ENCODE measurements at places on chromosomes 12 and 14.

- no peak for DNase-seq
These were observed 116.3 kb upstream of the FKBP4 start for GRCh38 chr12:2678426-2678825.

DNA sequence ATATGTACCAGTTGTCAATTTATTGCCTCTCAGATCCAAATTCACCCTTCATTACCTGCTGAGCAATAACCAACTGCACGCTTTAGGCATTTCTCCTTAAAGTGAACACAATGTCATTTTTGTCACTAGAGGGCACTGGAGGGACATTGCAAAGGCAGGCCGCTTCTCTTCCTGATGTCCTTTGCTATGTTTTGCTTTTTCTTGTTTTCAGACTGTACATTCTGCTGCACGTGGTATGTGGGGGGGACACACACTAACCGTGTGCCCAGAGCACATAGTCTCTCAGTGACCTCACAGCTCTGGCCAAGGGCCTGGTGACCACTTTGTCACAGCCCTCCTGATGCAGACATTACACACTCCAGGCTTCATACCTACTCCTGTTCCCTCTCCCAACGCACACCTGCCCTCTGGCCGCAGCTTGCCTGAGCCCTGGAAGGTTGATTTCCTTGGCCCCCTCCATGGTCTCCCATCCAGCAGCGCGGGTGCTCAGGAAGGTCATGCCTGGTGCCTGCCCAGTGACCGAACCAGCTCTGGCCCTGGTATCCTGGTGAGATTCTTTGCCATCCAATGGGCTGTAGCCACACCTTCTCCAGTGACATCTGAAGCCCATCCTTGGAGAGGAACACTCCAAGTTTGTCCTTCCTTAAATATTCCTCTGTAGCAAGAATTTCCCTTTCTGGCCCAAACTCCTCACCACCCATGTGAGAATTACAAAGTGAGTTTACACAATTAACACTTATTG, 39.9 kb downstream of the MYO1H start:
- DNase-seq, result no peak

DNA sequence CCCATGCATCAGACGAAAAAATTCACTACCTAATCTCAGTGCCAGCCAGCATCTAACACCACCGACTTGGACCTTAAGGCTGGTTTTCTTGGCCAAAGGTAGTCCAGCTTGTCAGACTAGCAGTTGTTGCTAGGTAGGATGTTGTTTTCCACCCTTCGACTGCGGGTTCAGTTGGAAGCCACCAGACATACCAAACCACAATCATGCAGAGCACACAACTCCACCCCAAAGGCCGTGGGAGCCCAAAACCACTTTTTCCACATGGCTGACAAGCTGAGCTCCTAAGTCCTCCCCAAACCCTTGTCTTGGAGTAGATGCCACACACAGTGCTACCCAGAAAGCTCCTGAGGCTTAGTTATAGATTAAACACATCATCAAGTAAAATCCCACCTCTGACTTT, 46.8 kb downstream of the LRIG3 start:
- DNase-seq, result no peak

GRCh38 chr12:67919406-67919805, 69.8 kb upstream of the IFNG-AS1 start:
- DNase-seq, result no peak

GRCh38 chr14:86796221-86797074, 1196.5 kb downstream of the GALC start:
- DNase-seq, result no peak

- DNase-seq, result no peak
These were observed 394.6 kb downstream of the PAWR start for GRCh38 chr12:79296133-79296532.

- DNase-seq, result no peak
These were observed 4.1 kb downstream of the CD163L1 start for GRCh38 chr12:7439579-7440505.

DNA sequence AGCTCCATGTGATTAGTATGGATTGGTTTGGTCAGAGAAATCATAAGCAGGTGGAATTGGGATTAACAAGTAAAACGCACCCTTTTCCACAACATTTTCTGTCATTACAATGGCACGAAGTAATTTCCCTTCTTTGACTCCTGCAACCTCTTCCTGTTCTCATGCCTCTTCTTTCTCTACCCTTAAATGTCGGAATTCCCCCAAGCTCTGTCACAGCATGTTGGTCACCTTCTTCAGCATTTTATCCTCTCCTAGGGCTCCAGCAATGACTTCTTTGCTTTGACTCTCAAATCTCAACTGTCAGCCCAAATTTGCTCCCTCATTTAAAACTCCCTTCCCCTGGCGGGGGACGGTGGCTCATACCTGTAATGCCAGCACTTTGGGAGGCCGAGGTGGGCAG, 5.3 kb upstream of the GRIP1 start:
- no peak for DNase-seq

DNA sequence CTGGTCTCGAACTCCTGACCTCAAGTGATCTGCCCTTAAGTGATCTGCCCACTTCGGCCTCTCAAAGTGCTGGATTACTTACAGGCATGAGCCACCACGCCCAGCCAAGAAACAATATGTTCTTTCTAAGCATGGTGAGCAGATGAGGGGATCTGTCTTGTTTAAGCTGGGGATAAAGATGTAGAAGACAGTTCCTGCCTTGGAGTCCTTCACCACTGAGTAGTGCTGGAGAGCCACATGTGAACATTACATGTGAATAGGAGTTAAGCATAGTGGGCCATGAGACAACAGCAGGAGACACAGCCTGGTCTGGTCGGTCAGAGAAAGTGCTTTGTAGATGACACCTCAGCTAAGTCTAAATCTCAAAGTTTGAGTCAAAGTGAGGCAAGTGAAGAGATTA, 26.0 kb downstream of the TMBIM6 start:
- DNase-seq, result no peak

GRCh38 chr14:30558362-30558674, 640 bp upstream of the G2E3 start:
- no peak for DNase-seq

DNA sequence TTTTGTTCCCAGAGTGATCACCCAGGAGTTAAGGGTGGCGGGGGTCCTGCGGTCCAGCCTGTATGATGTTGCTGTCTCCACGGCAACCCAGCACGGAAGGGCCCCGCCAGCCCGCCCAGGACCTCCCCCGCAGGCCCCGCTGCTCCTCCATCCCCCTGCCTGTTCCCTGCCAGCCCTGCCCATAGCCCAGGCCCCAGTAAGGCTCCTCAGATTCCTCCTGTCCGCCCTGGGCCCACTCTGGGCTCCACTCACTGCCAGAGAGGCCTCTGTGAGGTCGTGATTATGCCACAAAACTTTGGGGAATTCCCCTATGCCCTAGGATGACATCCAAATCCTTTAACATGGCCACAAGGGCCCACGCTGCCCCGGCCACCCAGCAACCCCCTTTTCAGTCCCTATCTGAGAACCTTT, 20.8 kb downstream of the HSP90AA1 start:
- DNase-seq, result no peak

- DNase-seq, result no peak
These were observed 2.4 kb downstream of the CEP83 start for GRCh38 chr12:94457311-94457710.

- DNase-seq, result no peak
These were observed 65.2 kb downstream of the PAPOLA start for GRCh38 chr14:96567289-96567899.

DNA sequence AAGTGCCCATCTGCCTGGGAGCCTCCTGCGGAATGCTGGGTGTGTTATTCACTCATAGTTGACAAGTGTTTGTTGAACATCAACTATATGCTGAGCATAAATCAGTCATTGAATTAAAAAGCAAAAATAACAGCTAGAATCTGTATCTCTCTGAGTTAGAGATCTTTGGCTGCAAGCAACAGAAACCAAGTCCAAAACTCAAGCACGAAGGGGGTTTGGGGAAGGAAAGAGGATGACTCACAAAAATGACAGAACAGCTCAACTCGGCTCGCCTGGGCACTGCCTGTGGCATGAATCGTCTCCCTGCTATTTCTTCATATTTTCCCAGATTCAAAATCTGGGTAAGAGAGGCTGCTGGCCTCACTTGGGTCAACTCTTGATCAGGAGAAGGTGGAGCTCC, 72.6 kb upstream of the NCOR2 start:
- no peak for DNase-seq

DNA sequence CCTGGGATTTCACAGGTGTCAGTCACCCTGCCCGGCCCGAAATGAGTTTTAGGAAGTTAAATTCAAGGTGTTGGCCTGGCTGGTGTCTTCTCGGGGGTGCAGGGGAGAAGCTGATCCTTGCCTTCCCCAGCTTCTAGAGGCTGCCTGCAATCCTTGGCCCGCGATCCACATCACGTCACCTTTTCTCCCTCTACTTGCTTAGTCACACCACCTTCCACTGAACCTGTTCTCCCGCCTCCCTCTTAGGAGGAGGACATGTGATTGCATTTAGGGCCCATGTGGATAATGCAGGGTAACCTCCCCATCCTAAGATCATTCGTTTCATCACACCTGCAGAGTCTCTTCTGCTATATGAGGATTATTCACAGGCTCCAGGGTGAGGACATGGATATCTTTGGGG, 25.4 kb upstream of the ATXN2 start:
- DNase-seq, result no peak

GRCh38 chr12:124388679-124389137, 93.8 kb downstream of the RFLNA start:
- no peak for DNase-seq

GRCh38 chr14:72126561-72126960, 194.3 kb downstream of the RGS6 start:
- DNase-seq, result no peak

DNA sequence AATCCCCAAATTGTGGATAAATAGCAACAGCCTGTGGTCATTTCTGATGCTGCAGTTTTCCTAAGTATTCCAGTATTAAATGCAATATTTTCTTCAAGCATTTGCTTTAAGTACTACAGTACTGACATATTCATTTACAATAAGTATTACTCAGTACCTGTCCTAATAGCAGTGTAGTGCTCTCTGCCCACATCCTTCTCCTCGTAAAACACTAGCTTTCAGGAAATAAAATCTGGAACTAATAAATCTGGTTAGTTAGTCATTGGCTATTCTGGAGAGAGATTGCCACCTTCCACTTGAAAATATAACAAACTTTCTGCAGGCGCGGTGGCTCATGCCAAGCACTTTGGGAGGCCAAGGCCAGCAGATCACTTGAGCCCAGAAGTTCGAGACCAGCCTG, 441.5 kb downstream of the PRKD1 start:
- DNase-seq, result no peak

DNA sequence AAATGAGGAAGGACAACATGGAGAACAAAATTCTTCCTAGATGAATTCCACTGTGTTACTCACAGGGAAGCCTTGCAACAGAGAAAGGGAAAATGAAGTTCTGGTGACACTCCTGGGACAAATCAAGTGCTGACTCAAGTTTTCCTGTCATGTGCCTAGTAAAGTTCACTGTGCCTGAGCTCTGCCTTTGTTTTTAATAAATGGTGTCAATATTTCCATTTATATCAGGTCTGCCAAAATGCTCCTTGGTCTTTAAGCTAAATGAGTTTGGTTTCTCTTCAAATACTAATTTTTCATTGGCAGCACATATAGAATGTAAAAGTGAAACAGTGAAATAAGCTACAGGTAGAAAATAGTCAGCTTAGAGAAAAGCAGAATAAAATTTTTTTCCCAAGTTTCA, 33.0 kb downstream of the HIGD1C start:
- DNase-seq, result no peak

GRCh38 chr14:37596790-37597472, 1.5 kb downstream of the TTC6 start:
- DNase-seq, result no peak

GRCh38 chr12:31482816-31483215, 108.1 kb downstream of the DENND5B start:
- no peak for DNase-seq

GRCh38 chr12:29782285-29782870, 1.4 kb downstream of the TMTC1 start:
- no peak for DNase-seq

DNA sequence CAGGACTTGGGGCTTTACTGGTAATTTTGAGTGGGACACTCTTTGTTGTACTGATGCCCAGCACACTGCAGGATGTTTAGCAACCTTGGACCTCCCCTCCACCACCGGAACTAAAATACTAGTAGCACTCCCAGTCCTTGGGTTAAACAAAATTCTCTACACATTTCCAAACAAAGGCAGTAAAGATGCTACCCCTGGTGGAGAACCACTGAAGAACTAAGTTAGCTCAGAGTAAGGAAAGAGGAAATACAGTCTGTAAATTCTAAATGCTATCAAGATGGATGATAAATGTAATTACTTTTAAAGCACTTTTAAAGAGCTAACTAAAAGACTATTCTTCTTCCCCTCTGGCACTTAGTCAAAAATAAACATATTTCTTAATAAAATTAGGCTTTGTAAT, 64.1 kb downstream of the LRP6 start:
- DNase-seq, result no peak

GRCh38 chr12:124592050-124592449, 24.6 kb upstream of the NCOR2 start:
- no peak for DNase-seq

- no peak for DNase-seq
These were observed 227.1 kb downstream of the C12orf50 start for GRCh38 chr12:87801860-87802720.

DNA sequence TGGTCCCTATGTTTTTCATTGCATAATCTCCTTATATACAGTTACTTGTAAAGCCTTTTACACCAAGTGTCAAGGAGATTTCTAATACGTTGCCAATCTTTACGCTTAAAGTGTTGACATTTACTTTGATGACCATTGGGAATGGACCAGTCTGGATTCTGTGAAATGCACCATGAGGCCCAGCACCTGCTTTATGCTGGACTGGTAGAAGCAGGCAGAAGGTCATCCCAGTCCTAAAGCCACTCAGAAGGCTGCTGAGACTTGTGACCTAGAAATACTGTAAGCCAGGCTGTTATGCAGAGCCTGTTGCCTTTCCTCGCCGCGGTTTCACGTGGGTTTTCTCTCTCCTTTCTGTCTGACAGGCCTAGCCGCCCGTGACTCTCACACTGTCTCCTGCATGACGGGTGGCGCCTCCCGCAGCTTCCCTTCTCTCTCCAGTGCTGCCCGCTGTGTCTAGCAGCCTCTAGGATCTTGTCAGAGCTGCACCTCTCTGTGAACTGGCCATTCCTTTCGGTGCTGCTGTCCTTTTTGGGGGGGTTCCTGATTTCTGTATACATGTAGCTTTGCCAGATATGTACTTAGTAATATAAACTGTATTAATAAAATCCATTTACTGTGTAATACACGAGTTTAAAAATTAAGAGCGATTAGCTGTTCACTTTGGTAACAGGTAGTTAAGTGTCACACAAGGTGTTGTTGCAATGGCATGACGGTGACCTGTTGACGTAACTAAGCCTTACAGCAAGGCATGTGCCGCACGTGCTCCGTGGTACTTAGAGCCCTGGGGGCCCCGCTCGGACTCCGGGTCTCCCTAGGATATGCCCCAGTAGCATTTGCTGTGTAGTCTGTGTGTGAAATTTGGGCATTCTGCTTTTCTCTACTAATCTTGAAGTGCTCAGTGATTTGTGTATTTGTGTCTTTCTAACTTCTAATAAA, 29.7 kb downstream of the XRCC3 start:
- no peak for DNase-seq

- DNase-seq, result no peak
These were observed 136.9 kb downstream of the EGLN3 start for GRCh38 chr14:33814010-33814409.

GRCh38 chr12:113170926-113171325, 14.4 kb downstream of the DDX54 start:
- no peak for DNase-seq
